ENCODE measurements at places on chromosomes 3 and 15.
A peak's percentile ranks its signal among the peaks of the same experiment; 100 is the strongest.

DNA sequence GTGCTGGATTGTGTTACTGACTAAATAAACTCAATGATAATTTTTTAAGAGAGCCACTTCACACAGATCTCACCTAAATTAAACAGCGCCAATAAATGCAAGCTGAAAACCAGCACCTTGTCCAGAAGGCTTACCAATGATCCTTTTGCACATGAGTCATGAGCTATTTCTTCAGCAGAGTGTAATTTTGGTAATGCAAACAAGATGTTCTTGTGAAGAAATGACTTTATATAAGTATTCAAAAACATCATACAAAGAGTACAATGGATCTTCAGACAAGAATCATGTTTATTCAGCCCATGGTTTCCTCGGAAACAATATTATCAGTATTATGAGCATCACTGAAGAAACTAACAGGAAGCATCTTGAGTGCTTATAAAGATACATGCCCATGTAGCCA, 263.8 kb upstream of the UBE2E2 start:
- no peak for DNase-seq

DNA sequence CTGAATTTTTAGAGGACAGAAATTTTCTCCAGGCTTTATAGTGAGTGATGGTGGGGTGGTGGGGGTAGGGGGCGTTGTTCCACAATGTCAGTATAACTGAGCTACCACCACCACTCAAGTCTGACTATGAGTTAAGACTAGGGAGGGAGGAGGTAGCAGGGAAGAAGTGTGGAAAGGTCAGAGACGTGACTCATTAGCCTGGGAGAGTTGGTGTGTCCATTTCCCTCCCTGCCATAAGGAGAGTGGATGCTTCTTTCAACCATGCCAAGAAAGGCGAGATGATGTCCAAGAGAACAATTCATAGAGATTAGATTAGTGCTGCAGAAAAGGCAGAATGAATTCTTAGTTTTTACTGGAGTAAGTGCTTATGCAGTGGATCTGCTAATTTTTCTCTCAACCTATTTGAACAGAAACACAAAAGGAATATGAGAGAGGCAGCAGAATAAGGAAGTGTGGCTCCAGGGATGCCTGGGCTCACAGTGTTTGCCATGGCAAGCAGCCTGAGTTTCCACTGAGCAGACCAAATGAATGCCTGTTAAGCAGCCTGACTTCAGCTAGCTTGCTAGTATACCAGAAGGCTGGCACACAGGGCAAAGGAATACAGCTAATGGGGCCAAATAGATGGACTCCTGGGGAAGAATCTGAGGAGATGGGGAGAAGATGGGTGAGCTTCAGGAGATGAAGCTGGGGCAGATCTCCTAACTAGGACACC, 708.9 kb downstream of the NTRK3 start:
- DNase-seq: no peak

- DNase-seq: no peak
These were observed 29.9 kb upstream of the GNB5 start for GRCh38 chr15:52220937-52221660.

DNA sequence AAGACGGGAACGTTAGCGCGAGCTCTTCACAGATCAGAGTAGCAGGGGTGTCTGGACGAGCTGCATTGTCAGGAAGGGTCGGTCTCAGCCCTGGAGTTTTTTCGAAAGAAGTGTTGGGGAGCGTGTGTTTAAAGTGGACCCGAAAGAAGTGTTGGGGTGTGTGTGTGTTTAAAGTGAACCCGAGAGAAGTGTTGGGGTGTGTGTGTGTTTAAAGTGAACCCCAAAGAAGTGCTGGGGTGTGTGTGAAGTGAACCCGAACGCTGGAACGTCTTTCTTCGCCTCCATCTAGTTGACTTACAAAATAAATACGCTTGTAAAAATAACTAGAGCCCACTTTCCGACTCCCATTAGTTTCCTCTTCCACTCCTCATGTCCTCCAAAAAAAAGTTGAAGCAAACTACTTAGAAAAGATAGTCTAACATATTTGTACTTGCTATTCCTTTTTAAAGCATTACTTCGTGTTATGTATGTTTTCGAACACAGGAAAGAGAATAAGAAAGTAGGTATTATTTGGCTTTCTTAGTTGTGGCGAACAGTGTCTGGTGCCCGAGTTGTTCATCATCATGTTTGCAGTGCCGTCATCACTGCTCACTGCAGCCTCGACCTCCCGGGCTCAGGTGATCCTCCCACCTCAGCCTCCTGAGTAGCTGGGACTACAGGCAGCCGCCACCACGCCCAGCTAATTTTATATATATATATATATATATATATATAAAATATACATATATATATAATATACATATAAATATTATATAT, 1.0 kb downstream of the LRCH3 start:
- no peak for DNase-seq

DNA sequence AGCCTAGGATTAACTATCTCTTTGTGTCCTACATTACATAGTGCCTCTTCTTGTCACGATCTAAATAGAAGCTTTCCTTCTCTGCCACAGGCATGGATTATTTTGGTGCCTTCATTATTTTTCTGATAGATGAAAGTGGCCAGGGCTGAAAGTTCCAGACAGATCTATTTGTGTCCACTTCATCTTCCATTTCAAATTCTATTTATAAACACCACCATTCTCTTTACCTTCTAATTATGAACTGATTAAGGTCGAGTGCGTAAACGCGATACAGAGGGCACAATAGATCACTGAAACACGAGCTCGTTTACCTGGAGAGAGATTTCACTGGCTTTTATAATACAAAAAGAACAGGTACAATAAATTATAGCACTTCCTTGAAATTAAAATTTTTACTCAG, 105.0 kb downstream of the EDEM1 start:
- no peak for DNase-seq

DNA sequence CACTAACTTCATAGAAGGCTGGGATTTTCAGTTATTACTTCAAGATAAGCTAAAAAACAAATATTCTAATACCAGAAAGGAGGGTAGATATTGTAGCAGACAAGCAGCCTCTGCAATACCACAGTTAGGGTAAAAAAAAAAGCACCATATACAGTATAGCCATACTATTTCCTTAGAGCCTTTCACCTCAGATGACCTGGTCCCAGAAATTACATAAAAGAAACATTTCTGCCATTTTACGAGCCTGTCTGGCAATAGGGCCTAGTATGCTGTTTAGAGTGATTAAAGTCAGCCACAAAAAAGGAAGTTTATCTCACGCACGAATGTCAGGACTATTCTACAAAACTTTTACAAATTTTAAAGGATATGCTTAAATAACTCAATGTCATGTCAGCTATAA, 1016.6 kb downstream of the PLOD2 start:
- DNase-seq: no peak

DNA sequence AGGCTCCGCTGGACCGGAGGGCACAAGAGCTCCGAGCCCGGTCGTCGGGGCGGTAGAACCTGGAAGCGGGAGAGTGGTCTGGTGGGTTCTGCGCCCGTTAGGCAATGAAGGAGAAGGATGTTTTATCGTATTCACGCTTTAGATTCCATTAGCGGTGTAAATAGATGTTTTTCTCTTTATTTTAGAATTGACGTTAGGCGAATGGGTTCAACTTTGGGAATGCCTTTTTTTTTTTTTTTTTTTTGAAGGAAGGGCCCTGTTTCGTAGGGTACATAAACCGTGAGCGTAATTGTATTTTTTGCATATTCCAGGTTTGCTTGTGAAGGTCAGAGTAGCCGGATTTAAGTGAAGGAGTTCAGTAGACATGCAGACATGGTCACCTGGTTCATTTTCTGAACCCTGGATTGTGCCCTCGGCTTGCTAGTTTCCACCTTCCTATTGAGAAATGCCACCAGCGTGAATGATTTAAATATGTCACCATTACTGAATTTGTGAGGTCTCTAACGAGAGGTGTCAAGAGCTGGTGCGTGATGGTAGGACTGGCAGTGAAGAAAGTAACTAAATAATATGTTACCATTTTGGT, 808 bp downstream of the RBM6 start:
- DNase-seq: no peak

DNA sequence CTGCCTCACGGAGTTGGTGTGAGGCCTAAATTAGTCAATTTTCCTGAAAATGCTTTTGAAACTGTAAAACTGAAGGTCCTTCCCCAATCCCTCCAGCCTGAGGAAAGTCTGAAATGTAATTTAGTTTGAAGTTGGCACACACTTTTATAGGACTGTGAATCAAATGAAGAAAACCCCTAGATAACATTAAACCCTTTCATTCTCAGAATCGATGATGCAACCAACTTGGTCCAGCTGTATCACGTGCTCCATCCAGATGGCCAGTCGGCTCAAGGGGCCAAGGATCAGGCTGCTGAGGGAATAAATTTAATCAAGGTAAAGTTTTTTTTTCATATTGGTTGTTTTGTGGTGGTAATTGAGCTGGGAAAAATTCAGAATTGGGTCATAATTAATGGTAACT, 11.7 kb downstream of the MRPS22 start:
- no peak for DNase-seq

- DNase-seq: no peak
These were observed 187.5 kb downstream of the LPP start for GRCh38 chr3:188341501-188341900.

- no peak for DNase-seq
These were observed 66.8 kb downstream of the GREM1 start for GRCh38 chr15:32784581-32784980.

DNA sequence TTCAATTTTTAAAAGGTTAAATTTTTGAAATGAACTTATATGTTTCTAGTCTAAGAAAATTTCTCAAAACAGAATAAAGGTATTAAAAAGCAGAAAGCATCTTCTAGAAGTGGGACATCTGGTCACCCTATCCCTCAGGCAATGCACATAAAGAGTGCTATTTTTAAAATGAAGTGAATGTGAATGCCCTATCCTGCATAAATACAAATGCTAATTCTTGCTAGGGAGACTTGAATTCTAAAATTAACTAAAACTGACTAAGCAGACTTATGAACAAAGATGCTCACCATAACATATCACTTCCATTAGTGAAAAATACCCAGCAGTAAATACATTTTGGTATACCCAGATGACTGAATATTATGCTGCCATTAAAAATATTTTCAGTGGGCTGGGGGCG, 11.7 kb downstream of the MYO5A start:
- DNase-seq: no peak

- DNase-seq: no peak
These were observed 26.8 kb upstream of the MKRN3 start for GRCh38 chr15:23538648-23539047.

DNA sequence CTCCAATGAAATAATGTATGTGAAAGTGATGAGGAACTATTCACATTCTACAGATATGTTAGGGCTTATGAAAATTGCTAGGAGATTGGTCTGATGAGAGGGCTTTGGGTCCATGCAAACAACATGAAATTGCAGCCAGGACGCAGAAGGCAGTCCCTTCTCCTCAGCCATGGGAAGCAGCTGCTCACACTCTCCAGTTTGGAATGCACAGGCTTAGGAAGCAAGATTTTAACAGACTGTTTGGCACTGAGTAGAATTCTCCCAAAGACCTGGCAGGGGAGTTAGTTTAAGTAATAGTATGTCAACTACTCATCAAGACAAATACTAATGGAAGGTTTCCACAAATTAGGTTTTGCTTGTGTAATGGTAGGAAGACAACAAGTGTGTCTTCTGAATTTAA, 500.7 kb upstream of the ARRDC4 start:
- DNase-seq: no peak

- peak; percentile 41 for DNase-seq
These were observed 199.1 kb downstream of the CDIN1 start for GRCh38 chr15:36778531-36778930.

DNA sequence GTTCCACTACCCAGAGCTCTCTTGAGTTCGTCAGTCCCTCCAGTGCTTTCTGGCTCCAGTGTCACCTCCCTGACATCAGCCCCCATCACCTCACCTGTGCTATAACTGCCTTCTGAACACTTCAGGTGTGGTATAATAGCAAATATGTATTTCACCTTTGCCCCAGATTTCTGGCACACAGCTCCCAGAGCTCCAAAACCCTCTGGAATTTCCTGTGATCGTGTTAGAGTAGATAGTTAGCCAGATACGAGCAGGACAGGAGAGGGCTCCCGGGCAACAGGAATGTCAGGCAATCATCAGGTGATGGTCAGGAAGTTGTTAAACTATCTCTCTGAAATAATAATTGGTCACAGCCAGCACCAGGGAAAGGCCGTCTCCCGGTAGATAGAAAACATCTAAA, 22.6 kb upstream of the LIMD1 start:
- DNase-seq: no peak

DNA sequence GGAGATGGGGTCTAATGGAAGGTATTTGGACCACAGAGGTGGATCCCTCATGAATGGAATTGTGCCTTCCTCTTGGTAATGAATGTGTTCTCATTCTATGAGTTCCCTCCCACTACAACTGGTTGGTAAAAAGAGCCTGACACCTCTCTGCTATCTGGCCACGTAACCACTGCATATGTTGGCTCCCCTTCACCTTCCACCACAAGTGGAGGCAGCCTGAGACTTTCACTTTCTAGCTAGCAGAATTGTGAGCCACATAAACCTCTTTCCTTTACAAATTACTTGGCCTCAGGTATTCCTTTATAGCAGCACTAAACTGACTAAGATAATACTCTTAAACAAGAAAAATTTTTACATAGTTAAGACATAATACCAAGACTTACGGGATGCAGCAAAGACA, 155.3 kb downstream of the NR1I2 start:
- no peak for DNase-seq

DNA sequence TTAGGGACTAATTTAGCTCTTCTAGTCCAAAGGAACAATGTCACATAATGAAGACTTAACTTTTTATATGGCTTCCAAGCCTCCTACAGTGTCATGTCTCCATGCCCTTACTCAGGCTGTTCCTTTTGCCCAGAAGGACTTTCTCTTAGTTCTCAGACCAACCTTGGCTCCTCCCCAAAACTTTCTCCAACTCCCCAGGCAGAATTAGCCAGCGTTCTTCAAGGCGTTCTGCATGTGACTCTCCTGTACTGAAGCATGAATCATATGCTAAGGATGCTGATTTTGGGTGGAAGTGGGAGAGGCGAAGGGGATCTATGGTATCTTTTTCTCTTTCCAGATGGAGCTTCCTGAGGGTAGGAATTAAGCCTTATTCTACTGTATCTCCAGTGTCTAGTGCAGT, 335.1 kb upstream of the ICE2 start:
- no peak for DNase-seq

DNA sequence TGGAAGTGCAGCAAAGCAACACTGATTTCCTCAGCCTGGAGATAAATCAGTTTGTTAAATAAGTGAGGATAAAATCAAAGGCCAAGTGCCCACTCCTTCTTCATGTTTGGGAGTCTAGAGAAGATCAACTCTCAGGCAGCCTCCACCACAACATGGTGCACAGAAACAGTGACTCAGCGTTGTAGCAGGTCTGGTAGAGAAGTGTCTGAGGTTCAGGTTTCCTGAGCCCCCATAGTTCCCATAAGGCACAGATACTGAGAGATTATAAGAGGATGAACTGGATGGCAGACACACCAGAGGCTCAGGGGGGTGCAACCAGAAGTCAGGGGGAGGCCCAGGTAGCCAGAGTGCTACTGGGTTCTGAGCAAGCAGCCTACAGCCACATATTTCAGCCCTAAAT, 166.7 kb downstream of the FRMD5 start:
- DNase-seq: no peak

DNA sequence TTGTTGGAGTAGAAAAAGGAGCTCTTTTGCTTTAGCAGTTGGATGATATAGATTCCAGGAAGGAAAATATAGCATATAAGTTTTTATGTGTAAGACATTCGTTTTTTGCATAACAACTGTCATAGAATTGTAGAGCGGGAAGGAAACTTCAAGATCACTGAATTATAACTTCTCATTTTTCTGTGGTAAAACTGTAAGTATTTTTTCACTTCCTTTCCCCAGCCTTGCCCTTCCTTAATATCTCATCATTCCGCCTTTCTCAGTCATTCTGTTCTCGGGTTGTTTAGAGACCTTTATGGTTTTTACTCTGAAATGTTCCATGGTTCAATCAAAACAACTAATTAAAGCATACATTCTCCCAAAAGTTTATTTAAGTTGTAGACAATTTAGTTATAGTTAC, 1.1 kb downstream of the EAF2 start:
- no peak for DNase-seq

Measured in AG04450 (cell line).